ENCODE measurements at places on chromosomes 7 and 10.

DNA sequence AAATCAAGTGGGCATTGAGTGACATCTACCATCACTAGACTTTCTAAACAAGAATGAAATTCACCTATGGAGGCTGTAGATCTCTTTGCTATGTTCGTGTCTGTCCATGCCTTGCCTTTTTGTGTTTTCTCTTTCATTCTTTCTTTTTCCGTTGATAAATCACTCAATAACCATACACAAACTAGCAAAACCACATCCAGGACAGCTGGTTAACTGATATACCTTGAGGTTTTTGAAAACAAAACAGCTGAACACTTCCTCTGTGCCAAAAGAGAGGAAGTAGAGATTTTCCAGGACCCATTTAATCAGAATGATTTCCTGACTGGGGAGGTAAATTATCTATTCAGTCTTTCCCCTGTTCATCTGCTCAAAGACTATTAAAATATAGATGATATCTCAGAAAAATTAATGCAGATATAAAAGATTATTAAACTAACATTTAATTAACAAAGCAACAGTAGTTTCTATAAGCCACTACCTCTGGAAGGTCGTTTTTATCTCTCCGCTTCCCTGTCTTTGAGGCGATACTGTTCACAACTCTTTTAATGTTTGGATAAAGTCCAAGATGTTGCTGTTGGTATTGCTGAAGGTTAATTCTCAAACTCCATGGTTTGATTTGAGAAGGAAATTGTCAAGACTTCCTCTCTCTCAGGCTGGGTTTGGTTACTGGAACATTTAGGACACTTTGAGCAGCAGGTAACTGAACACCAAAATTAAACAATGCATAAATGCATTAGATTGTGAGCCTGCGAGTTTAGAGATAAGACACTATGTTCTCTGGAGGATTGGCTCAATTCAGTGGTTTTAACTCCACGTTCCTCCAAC is 24.4 kb upstream of the C10orf67 start:
- no peaks in the 10 kb centered on the region for H3K36me3 ChIP-seq
- DNase-seq, result no peak
- H3K4me3 ChIP-seq, result no peak overlapping the region
- H3K4me1 ChIP-seq, result peaks cover 9% of the 10 kb centered on the region

GRCh38 chr7:50190776-50191175 is 97.7 kb upstream of the ZPBP start:
- H3K27ac ChIP-seq, result no peak overlapping the region
- H3K36me3 ChIP-seq, result no peaks in the 10 kb centered on the region
- DNase-seq, result no peak
- H3K4me3 ChIP-seq, result no peak overlapping the region
- no peaks in the 10 kb centered on the region for H3K27me3 ChIP-seq

- H3K27ac ChIP-seq, result peak overlapping the region; percentile 35
- no peaks in the 10 kb centered on the region for H3K27me3 ChIP-seq
- no peaks in the 10 kb centered on the region for H3K36me3 ChIP-seq
- no peak for DNase-seq
- peaks cover 18% of the 10 kb centered on the region for H3K4me1 ChIP-seq
These were observed 2.3 kb upstream of the PNPLA8 start for GRCh38 chr7:108528183-108528712.

DNA sequence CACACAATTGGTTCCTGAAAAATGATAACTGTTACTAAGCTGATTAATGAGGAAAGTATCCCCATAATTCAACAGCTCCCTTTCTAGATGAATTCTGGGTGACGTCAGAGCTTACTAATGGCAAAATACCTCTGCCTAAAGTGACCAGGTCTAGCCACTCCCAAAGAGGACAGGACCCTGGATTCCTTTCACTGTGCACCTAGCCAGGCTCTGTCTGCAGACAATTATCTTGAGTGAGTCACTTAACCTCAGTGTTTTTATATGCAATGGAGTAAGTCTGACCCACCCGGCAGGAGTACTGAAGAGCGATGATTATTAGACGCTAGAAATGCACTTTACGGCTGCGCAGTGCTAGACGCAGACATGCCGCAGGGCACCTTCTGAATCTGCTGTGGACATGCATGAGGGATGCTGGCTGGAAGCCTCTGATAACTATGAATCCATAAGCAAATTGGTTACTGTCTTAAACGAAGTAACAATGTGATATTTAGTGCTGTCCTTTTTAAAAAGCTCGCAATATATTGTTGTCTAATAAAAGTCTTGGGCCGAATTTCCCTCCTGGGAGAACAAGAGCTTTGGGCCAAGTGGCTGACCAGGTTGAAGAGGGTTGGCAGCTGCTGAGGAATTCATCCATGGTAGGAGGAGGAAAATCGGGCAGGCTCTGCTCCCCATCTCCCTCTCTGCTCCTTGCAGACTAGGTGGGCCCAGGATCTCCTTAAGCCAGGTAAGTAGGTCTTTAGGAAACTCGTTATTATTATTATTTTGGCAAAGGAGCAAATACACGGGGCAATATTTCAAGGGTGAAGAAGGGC is 4.6 kb upstream of the INPP5A start:
- DNase-seq, result no peak
- no peak overlapping the region for H3K27ac ChIP-seq
- peaks cover 19% of the 10 kb centered on the region for H3K4me1 ChIP-seq
- H3K4me3 ChIP-seq, result no peak overlapping the region

DNA sequence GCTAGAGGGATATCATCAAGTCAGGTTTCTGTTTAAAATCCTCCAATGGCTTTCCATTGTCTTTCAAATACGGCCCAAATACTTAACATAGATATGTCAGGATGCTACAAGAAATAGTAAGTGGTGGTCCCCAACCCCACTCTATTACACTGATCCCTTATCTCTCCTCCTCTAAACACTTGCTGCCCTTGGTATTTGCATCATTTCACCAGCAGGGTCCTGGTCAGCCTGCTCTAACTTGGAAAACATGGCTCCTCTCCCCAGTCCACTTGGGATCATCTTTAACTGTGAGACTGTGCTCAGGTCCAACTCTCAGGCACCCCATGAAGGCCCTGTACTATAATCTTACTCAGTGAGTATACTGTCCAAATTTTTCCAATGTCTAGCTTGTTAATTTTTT is 53.8 kb upstream of the GSAP start:
- H3K27me3 ChIP-seq, result no peaks in the 10 kb centered on the region
- H3K4me3 ChIP-seq, result no peak overlapping the region
- DNase-seq, result no peak
- no peak overlapping the region for H3K27ac ChIP-seq
- H3K36me3 ChIP-seq, result no peaks in the 10 kb centered on the region

- H3K36me3 ChIP-seq, result peaks cover 2% of the 10 kb centered on the region
- peaks cover 6% of the 10 kb centered on the region for H3K4me1 ChIP-seq
- DNase-seq, result no peak
- H3K4me3 ChIP-seq, result no peak overlapping the region
- no peak overlapping the region for H3K27ac ChIP-seq
- H3K27me3 ChIP-seq, result no peaks in the 10 kb centered on the region
These were observed 233.1 kb upstream of the FERD3L start for GRCh38 chr7:19378345-19378714.

DNA sequence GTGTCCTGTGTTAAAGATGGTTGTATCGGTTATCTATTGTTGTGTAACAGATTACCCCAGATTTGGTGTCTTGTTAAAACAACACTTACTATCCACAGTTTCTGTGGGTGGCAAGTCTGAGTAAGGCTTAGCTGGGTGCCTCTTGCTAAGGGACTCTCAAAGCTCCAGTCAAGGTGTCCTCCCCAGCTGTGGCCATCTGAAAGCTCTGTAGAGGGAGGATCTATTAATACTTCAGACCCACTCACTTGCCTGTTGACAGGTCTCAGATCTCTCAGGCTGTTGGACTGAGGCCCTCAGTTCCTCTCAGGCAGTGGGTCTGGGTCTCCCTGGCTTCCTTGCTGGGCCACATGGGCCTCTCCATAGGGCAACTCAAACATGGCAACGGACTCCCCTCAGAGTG is 19.6 kb downstream of the ARID5B start:
- no peaks in the 10 kb centered on the region for H3K27me3 ChIP-seq
- DNase-seq, result no peak
- peaks cover 13% of the 10 kb centered on the region for H3K4me1 ChIP-seq

GRCh38 chr7:77327067-77327931 is 88.8 kb downstream of the GSAP start:
- no peaks in the 10 kb centered on the region for H3K36me3 ChIP-seq
- peaks cover 11% of the 10 kb centered on the region for H3K4me1 ChIP-seq
- DNase-seq, result no peak
- H3K27ac ChIP-seq, result no peak overlapping the region
- H3K27me3 ChIP-seq, result no peaks in the 10 kb centered on the region
- H3K4me3 ChIP-seq, result no peak overlapping the region

- H3K27ac ChIP-seq, result no peak overlapping the region
- H3K4me3 ChIP-seq, result no peak overlapping the region
- no peaks in the 10 kb centered on the region for H3K36me3 ChIP-seq
- H3K27me3 ChIP-seq, result no peaks in the 10 kb centered on the region
These were observed 397.2 kb downstream of the SUGCT start for GRCh38 chr7:40531956-40532355.

DNA sequence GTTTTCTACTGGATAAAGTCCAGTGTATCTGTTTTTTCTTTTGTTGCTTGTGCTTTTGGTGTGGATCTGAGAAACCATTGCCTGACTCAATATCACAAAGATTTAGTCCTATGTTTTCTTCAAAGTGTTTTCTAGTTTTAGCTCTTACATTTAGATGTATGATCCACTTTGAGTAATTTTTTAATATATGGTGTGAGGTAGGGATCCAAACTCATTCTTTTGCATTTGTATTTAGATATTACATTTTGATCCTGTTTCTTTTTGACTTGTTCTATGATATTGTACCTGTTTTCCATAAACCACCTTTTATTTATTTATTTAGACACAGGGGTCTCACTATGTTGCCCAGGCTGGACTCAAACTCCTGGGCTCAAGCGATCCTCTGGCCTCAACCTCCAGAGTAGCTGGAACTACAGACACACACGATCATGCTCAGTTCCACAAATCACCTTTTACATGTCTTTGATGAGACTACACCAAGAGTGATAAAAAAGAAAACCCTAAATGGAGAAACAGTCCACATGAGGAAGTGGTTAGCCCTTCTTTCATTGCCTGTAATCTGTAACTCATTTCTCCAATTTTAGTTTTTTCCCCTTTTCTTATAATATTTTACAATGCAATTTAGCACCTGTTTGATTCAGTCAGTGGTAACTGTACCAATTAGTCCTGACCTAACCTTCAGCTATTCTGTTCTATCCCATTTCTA is 86.0 kb downstream of the SLC37A3 start:
- peaks cover 18% of the 10 kb centered on the region for H3K36me3 ChIP-seq
- H3K4me3 ChIP-seq, result no peak overlapping the region
- DNase-seq, result no peak
- H3K4me1 ChIP-seq, result 0 out of 2 replicates have a peak, but pooled peaks cover 2% of the 10 kb centered on the region

GRCh38 chr7:89265631-89266030 is 470.1 kb upstream of the TEX47 start:
- H3K36me3 ChIP-seq, result no peaks in the 10 kb centered on the region
- no peak overlapping the region for H3K27ac ChIP-seq
- H3K27me3 ChIP-seq, result no peaks in the 10 kb centered on the region

DNA sequence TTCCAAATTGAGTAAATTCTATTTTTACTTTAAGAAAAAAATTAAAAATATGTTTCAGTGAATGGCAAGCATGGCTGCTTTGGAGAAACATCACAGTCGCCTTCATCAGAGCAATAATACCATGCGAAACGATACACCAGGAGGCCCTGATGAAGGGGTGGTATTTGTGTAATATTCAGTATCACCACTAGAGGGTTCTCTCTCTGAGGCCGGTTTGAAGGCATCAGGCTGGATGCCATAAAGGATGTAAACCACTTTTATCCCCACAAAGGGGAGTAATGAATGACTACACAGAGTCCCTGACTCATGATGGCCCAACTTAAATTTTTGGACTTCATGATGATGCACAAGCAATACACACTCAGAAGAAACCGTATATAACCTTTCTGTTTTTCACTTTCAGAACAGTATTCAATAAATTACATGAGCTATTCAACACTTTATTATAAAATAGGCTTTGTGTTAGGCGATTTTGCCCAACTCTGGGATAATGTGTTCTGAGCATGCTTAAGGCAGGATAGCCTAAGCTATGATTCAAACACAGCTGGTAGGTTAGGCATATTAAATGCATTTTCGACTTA is 95.5 kb downstream of the PPP1R17 start:
- H3K27ac ChIP-seq, result no peak overlapping the region
- no peaks in the 10 kb centered on the region for H3K36me3 ChIP-seq
- peaks cover 94% of the 10 kb centered on the region for H3K27me3 ChIP-seq
- DNase-seq, result no peak

GRCh38 chr10:77175631-77176222 is 461.9 kb downstream of the KCNMA1 start:
- no peak overlapping the region for H3K4me3 ChIP-seq
- no peaks in the 10 kb centered on the region for H3K36me3 ChIP-seq
- H3K27ac ChIP-seq, result no peak overlapping the region
- H3K4me1 ChIP-seq, result peaks cover 9% of the 10 kb centered on the region
- no peak for DNase-seq

DNA sequence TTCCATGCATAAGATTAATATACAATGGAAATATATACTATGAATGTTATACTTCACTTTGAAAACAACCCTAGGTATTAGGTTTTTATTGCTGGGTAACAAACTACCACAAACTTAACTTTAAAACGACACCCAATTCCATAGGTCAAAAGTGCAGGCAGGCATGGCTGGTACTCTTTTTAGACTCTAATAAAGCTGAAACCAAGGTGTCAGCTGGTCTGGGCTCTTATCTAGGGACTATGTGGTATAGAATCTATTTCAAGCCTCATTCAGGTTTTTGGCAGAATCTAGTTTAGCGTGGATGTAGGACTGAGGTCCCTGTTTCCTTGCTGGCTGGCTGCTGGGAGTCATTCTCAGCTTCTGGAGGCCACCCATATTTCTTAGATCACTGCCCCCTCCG is 65.0 kb upstream of the TMEM168 start:
- H3K4me3 ChIP-seq, result no peak overlapping the region
- H3K36me3 ChIP-seq, result no peaks in the 10 kb centered on the region
- H3K27me3 ChIP-seq, result no peaks in the 10 kb centered on the region
- H3K4me1 ChIP-seq, result peaks cover 11% of the 10 kb centered on the region

GRCh38 chr10:1022413-1022812 is 3.2 kb downstream of the IDI2 start:
- DNase-seq, result no peak
- H3K4me1 ChIP-seq, result 0 out of 2 replicates have a peak, but pooled peaks cover 5% of the 10 kb centered on the region
- peaks cover 22% of the 10 kb centered on the region for H3K36me3 ChIP-seq
- H3K27me3 ChIP-seq, result no peaks in the 10 kb centered on the region
- no peak overlapping the region for H3K4me3 ChIP-seq

All from WTC11 (cell line).